Activated CD8-positive, alpha-beta memory T cell treated with anti-CD3 and anti-CD28 coated beads, Interleukin-2, amount 50 U/mL, for 48 hours (primary cell): ENCODE measurements at places on chromosomes 6 and 20.

- no peak for DNase-seq
Measured at GRCh38 chr6:71126506-71126905, 162.1 kb upstream of the OGFRL1 start.

DNA sequence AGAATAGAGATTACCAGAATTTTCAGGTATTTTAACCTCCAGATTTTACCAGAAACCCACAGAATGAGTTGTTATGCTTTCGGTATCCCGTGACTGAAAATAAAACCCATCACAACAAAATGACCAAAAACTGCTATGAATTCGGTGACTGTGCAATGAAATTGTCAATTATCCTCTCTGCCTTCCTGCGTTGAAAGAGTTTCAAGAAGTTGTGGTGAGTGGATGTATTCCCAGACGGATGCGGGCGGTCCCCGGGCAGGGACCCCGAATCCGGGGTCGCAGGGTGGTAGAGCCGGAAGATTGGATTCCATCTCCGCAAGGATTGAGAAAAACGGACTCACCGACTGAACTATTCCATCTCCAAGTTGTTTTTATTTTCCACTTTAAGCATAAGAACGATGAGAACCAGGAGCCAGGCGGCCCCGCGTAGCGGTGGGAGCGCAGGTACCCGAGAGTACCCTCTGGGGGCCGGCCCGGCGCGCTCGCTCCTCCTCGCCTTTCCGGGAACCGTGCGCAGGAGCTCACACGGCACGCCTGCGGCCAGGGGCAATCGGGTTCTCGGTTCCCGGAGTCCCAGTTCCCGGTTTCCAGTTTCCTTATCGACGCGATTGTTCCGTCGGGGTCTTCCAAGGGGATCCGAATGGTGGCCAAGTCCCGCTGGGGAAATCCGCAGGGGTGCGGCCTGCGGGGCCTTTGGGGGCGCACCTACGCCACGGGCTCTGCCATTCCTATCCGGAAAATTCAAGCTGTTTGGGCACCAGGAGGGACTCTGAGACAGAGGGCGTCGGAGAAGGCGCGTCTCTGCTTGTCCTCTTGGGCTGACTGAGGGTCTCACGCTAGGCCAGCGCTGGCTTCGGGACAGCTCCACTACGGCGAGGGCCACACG, 104.9 kb upstream of the PRDM1 start:
- peak; percentile 72 for DNase-seq

GRCh38 chr6:119066517-119066916, 11.9 kb downstream of the FAM184A start:
- DNase-seq, result no peak

- no peak for DNase-seq
Measured at GRCh38 chr6:122878796-122879195, 89.7 kb downstream of the SMPDL3A start.

- DNase-seq, result no peak
Measured at GRCh38 chr6:144936764-144937163, 651.6 kb downstream of the UTRN start.

DNA sequence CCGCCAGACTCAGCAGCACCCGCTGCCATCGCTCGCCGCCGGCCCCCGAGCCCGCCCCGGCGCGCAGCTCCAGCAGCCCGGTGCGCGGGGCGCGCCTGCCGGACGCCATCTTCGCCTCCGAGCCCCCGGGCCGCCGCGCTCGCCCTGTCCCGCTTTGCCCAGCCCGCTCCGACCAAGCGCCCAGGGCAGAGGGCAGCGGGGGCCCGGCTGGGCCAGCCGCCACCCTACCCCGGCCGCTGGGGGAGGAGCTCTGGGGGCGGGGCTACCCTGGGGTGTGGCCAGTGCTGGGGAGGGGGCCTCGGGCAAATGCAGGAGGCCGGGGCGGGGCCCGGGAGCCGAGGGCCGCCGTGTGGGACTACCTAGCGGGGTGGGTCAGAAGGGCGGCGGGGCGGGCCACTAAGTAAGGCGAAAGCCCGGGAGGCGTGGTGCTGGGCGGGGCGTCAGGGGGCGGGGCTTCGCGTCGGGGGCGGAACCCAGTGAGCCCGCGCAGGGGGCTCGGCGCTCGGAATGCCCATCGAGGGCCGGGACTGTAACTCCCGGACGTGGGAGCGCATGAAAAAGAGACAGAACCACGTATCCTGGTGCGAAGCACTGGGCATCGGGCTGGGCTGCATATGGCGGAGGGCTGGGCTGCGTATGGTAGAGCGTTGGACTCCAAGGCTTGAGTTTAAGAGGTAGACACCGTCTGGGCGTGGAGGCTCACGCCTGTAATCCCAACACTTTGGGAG, at the start of gene SNTA1:
TSS of gene SNTA1 (minus strand) at position 252 of the 728 bp plus-strand sequence. CDS start at position 109, 143 bp downstream.
- DNase-seq, result peak; percentile 96

- no peak for DNase-seq
Measured at GRCh38 chr6:36510365-36510764, 36.9 kb downstream of the STK38 start.

GRCh38 chr6:99434702-99435530, 9.8 kb upstream of the PNISR start:
- DNase-seq, result no peak

DNA sequence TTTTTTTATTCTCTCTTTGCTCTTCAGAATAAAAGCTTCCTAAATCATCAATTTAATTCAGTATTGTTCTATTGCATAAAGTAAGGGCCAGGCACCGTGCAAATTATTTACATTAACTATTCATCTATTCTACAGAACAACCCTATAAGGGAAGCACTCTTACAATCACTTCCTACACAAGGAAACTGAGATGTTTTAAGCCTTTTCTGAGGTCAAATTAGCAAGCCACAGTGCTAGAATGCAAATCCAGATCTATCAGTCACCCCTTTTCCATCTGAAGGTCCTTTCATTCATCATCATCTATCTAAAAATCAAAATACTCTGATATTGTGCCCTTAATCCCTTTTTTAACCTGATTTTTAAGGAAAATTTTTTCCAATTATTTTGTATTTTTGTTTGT, 31.2 kb downstream of the FRK start:
- DNase-seq, result no peak

DNA sequence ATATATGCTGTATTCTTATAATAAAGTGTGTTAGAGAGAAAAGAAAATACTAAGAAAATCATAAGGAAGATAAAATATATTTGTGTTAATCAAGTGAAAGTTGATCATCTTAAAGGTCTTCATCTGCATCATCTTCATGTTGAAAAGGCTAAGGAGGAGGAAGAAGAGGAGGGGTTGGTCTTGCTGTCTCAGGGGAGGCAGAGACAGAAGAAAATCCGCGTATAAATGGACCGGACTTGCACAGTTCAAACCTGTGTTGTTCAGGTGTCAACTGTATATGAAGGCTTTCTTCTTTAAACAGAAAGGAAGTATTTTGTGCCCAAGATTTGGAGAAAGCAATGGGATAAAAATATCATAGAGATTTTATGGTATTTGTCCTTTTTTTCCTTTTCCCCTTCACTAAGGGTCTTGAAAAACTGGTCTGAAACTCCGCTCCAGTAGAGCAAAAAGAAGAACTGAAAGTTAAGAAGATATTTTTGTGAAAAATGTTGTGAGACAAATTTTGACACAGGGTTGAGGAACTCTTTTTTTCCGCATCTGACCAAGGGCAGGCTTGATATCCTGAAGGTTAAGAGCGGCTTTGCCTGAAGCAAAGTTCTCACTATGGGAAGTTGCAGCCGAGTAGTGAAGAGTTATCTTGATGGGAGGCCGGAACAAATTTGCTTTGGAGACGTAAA, 350.7 kb downstream of the LAMA2 start:
- no peak for DNase-seq

DNA sequence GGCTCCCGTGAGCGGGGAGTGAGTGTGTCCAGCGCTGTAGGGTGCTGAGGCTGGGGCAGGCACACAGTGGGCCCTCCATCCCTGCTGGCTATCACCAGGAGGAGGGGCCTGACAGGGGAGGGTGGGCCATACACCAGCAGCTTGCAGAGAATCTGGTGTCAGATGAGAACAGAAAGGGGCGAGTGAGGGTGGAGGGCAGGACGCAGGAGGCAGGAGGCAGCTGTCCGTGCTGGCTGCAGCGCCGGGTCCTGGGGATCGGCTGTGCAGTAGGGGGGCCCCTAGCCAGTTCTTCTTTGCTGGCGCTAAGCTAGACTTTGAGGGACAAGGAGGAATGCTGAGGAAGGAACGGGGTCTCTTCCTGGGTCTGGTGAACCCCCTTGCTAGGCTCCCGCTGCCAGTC, 1.6 kb upstream of the CABLES2 start:
- no peak for DNase-seq

DNA sequence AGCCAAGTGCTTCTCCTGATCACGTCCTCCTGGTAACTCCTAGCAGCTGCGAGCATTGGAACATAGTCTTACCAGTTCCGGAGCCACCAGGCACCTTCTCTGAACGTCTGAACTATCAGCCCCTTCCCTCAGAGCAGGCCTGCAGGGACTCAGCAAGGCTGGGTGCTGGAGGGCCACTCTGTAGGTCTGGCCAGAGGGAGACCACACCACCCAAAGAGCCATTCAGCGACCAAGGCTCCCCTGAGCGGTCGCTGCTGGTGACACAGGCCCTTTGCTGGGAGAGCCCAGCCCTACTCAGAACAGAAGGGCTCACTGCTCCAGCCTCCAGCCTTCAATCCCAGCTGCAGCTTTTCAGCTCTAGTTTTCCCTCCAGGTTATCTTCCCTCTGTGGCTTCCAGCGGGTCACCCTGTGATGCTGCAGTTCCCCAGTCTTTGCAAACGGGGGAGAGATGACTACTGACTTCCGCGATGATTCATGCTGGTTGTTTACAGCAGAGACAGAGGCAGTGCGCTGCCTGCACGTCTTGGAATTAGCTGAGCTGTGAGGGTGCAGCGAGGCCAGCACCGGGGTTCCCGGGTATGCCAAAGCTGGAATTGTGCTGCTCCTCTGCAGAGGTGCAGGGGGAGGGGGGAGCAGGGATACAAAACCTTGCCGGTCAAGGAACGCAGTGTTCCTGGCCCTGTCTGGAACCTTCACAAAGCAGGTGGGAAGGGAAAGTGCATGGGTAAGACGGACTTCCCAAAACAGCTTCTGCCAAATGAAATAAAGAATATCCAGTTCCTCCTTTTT, 161.4 kb downstream of the LY86 start:
- no peak for DNase-seq

GRCh38 chr6:6834356-6835222, 246.1 kb downstream of the LY86 start:
- DNase-seq, result no peak

- no peak for DNase-seq
Measured at GRCh38 chr6:53119772-53120409, 28.8 kb downstream of the GCM1 start.

GRCh38 chr6:71482742-71483141, 194.1 kb downstream of the OGFRL1 start:
- DNase-seq, result no peak

DNA sequence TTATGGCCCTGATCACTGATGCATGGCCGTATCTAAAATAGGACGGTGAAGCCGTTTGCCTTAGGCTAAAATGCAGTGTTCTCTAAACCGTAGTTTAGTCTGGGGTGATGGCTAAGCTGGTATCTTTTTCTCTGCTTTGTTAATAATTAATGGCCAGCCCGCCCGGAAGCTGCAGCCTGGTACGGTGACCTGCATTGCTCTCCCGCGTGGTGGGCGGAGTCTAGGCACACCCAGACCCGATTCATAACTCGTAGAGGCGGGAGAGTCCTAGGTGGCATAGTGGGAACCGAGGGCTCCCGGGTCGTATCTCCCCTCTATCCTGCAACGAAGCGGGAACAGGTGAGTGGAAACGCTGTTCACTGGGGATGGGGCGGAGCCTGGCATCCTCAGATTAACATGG, 5.5 kb downstream of the CDH4 start:
- no peak for DNase-seq

GRCh38 chr6:2960935-2961334, 10.4 kb downstream of the SERPINB6 start:
- DNase-seq, result peak; percentile 18

GRCh38 chr6:154513601-154514320, 3.3 kb upstream of the CNKSR3 start:
- no peak for DNase-seq

- no peak for DNase-seq
Measured at GRCh38 chr6:100475554-100476320, 11.0 kb upstream of the SIM1 start.

- DNase-seq, result no peak
Measured at GRCh38 chr6:56515081-56515905, 127.4 kb downstream of the DST start.
